ENCODE measurements at places on chromosomes 5 and 9.

- DNase-seq: no peak
These were observed 213.0 kb downstream of the PJA2 start for GRCh38 chr5:109196823-109197160.

GRCh38 chr5:73443829-73444498, 4.6 kb downstream of the FOXD1 start:
- DNase-seq: no peak

DNA sequence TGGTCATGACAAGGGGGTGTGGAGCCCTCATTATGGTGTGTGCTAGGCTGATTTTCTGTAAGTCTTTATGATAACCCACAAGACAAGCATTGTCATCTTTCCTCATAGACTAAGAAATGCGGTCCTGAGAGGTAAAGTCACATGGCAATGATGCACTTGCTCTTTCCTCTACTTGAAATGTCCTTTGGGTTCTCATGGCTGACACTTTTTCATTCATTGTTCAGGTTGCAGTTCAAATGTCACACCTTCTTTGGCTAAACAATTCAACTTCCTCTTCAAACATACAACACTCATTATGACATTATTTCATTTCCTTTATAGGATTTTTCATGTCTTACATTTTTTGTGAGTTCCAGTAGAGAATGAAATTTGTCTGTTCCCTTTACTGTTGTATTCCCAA, 323.6 kb upstream of the PRR16 start:
- DNase-seq: no peak

DNA sequence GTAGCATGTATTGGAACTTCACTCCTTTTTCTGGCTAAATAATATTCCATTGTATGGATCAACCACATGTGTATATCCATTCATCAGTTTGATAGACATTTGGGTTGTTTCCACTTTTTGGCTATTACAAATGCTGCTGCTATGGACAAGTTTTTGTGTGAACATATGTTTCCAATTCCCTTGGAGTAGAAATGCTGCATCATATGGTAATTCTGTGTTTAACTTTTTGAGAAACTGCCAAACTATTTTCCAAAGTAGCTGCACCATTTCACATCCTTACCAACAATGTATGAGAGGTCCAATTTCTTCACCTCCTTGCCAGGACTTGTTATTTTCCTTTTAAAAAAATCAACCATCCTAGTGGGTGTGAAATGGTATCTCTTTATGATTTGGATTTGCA, 8.4 kb downstream of the FRRS1L start:
- DNase-seq: no peak

GRCh38 chr5:77028631-77029375, 1.4 kb upstream of the AGGF1 start:
- DNase-seq: no peak

GRCh38 chr5:136080483-136081216, 51.9 kb downstream of the TGFBI start:
- DNase-seq: peak; percentile 66

Data from central memory CD4-positive, alpha-beta T cell (primary cell).